ENCODE measurements at places on chromosomes 5 and 9. TPM values are rescaled to one million over a fixed set of nuclear protein-coding genes. Genes with fewer than 3 reads are reported as not detected.
A peak's percentile ranks its signal among the peaks of the same experiment; 100 is the strongest.

GRCh38 chr5:111836426-111836825 is 79.4 kb upstream of the NREP start:
- H3K4me1 ChIP-seq, result no peaks in the 10 kb centered on the region
- no peak overlapping the region for H3K27ac ChIP-seq
- H3K36me3 ChIP-seq, result no peaks in the 10 kb centered on the region
- H3K27me3 ChIP-seq, result no peaks in the 10 kb centered on the region
- no peak for DNase-seq
- no peak overlapping the region for H3K4me3 ChIP-seq

DNA sequence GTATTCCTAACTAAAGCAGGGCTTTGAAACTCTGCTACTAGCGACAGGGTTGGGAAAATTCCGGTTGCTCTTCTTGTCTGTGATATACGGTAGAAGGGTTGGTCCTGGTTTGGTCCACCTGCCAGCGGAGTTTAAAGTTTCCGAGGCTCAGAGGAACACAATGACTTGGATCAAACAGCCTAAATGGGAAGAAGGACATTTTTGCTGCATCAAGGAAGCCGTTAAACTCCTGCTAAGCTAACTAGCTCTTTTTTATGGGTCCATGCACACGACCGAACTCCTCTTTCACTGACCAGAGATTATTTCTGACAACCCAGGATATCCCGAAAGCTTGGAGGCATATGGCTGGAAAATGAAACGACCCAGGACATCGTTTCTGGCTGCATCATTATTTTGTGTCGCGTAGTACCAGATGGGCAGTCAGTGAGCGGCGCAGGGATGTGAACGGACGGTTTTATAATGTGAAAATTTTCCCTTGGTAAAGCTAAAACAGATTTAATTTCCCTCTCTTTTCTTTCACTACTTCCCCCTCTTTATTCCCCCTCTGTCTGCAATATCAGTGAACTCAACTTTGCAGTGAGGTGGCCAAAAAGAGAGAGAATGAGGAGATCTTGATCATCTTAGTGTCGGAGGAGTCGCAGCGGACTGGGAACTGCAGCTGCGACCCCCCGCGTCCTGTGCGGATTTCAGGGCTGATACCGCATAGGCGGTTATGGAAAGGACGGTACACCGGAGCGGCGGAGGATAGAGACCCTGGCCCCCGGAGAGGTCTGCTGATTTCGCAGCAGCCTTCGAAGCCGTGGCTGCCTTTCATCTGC is at the start of gene LURAP1L:
LURAP1L (plus strand) TSS at position 160 of the 818 bp plus-strand sequence. CDS start 696 bp downstream, outside the sequence.
- H3K27ac ChIP-seq, result peak within 1 kb of the TSS; percentile 66
- H3K4me3 ChIP-seq, result peak within 1 kb of the TSS; percentile 75
- H3K36me3 ChIP-seq, result no peaks in the 10 kb centered on the region
- DNase-seq, result peak; percentile 70

DNA sequence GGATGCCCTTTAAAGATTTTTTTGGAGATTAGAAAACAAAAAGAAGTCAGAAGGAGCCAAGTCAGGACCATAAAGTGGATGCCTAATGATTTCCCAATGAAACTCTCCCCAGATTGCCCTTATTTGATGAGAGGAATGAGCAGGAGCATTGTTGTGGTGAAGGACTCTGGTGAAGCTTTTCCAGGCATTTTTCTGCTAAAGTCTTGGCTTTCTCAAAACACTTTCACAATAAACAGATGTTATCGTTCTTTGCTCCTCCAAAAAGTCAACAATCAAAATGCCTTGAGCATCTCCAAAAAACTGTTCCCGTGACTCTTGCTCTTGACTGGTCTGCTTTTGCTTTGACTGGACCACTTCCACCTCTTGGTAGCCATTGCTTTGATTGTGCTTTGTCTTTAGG is 121.8 kb downstream of the CAAP1 start:
- no peak overlapping the region for H3K4me3 ChIP-seq
- no peak overlapping the region for H3K27ac ChIP-seq
- no peaks in the 10 kb centered on the region for H3K4me1 ChIP-seq
- no peaks in the 10 kb centered on the region for H3K27me3 ChIP-seq

GRCh38 chr5:53877243-53877642 is 316.8 kb downstream of the NDUFS4 start:
- no peaks in the 10 kb centered on the region for H3K4me1 ChIP-seq
- no peak overlapping the region for H3K4me3 ChIP-seq
- DNase-seq, result no peak
- H3K36me3 ChIP-seq, result no peaks in the 10 kb centered on the region
- no peaks in the 10 kb centered on the region for H3K27me3 ChIP-seq
- no peak overlapping the region for H3K27ac ChIP-seq

FBP1 gene
- 0.42 TPM for total RNA-seq

DNA sequence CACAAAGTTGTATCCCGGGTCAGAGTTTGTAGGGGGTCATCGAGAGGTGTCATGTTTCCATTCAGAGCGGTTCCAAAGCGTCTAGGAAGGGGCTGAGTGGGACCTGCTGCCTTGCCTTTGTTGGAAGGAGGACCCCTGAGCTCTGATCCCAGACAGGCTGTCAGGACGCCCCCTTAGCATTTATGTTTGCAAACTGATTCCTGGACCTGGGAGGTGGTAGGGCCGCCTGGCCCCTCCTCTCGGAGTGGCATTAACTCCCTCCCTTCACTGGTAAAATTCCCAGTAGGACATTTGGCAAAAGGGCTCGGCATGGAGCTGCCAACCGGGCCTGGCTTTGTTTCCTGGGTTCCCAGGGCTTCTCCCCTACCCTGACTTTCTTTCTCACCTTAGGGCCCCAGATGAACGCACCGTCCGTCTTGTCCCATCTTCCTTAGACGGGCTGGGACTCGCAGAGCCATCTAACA is 2.5 kb downstream of the JADE2 start:
- no peak for DNase-seq
- no peaks in the 10 kb centered on the region for H3K36me3 ChIP-seq
- peak overlapping the region; percentile 90 for H3K4me3 ChIP-seq
- peaks cover 31% of the 10 kb centered on the region for H3K4me1 ChIP-seq
- peak overlapping the region; percentile 100 for H3K27ac ChIP-seq

DNA sequence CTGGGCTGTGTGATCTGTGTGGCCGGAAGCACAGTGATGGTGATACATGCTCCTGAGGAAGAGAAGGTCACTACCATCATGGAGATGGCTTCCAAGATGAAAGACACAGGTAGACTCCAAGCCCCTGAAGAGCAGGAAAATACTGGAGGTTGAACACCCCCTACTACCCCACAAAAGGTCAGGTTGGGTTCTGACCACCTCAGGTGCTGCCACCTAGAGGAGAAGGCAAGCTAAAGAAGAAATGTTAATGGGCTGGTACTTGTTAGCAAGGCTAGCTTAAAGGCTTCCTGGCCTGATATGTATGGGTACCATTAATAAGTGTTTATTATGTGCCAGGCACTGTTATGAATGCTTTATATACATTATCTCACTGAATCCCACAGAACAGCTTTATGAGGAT is 11.7 kb downstream of the NIPAL4 start:
- H3K27ac ChIP-seq, result no peak overlapping the region
- no peaks in the 10 kb centered on the region for H3K36me3 ChIP-seq
- H3K4me1 ChIP-seq, result no peaks in the 10 kb centered on the region
- no peaks in the 10 kb centered on the region for H3K27me3 ChIP-seq
- peak; percentile 34 for DNase-seq

ADAMTSL2 gene
- total RNA-seq, result not detected

- H3K27ac ChIP-seq, result no peak overlapping the region
- H3K27me3 ChIP-seq, result no peaks in the 10 kb centered on the region
- H3K36me3 ChIP-seq, result no peaks in the 10 kb centered on the region
- H3K4me3 ChIP-seq, result no peak overlapping the region
Measured at GRCh38 chr9:125126019-125126746, 17.1 kb downstream of the SCAI start.

DNA sequence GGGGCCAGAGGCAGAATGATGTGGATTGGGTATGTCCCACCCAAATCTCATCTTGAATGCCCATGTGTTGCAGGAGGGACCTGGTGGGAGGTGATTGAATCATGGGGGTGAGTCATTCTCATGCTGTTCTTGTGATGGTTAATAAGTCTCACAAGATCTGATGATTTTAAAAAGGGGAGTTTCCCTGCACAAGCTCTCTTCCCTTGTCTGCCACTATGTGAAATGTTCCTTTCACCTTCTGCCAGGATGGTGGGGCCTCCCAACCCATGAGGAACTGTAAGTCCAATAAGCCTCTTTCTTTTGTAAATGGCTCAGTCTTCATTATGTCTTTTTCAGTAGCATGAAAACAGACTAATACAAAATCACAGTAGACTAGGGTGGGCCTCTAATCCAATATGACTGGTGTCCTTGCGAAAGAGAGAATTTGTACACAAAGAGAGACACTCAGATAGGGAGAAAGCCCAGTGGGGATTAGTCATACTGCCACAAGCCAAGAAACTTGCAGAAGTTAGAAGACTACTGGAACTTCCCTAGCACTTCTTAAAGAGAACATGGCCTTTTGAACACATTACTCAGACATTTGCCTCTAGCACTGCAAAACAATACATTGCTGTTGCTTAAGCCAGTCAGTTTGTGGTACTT is 68.4 kb downstream of the ANXA1 start:
- no peaks in the 10 kb centered on the region for H3K36me3 ChIP-seq
- no peak for DNase-seq
- H3K27ac ChIP-seq, result no peak overlapping the region
- no peak overlapping the region for H3K4me3 ChIP-seq
- no peaks in the 10 kb centered on the region for H3K4me1 ChIP-seq

DNA sequence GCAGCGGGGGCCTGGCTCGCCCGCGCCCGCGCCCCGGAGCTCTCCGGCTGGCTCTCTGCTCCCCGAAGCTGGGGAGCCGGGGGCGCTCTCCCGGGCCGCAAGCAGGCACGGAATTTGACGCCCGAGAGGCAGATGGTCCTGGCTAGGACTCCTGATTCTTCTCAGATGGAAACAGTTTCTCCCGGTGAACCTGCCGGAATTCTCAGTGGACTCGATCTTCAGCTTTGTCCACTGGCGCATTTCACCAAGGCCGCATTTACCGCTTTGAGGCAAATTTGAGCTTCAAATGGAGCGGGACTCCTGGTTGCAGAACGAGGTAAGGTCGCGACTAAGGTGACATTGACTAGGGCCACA is 305.7 kb upstream of the KCNN2 start:
- no peak overlapping the region for H3K4me3 ChIP-seq
- no peaks in the 10 kb centered on the region for H3K27me3 ChIP-seq
- no peak overlapping the region for H3K27ac ChIP-seq
- H3K36me3 ChIP-seq, result no peaks in the 10 kb centered on the region
- no peak for DNase-seq

DNA sequence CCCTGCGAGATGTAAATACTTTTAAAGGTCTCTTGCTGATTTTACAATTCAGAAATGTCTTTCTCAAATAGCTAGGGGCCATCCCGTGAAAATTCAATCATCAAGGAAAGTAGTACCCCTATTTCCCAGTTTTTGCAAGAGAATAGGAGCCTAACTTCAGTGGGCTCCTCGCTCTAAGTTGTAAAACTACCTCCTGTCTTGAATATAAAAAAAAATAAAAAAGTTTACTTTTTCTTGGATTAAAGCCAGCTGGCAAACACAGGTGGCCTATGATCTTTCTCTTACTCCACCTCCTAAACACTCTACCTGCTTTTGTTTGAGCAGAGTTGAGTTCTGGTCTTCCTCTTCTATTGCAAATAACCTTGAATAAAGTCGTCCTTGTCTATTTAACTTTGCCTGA is 79.4 kb downstream of the SLCO4C1 start:
- H3K4me1 ChIP-seq, result peaks cover 2% of the 10 kb centered on the region
- H3K36me3 ChIP-seq, result no peaks in the 10 kb centered on the region
- H3K4me3 ChIP-seq, result no peak overlapping the region
- H3K27ac ChIP-seq, result no peak overlapping the region
- no peak for DNase-seq

- no peak overlapping the region for H3K4me3 ChIP-seq
- H3K27me3 ChIP-seq, result no peaks in the 10 kb centered on the region
- H3K4me1 ChIP-seq, result no peaks in the 10 kb centered on the region
- no peak for DNase-seq
- no peaks in the 10 kb centered on the region for H3K36me3 ChIP-seq
Measured at GRCh38 chr5:72378639-72379289, 58.6 kb downstream of the PTCD2 start.

SEMA5A gene
- 0.02 TPM for total RNA-seq

C7 gene
- total RNA-seq, result 0.74 TPM

GRCh38 chr5:158701406-158702177 is 398.1 kb downstream of the EBF1 start:
- no peak overlapping the region for H3K27ac ChIP-seq
- H3K4me1 ChIP-seq, result no peaks in the 10 kb centered on the region
- H3K27me3 ChIP-seq, result peaks cover 64% of the 10 kb centered on the region
- H3K4me3 ChIP-seq, result no peak overlapping the region
- no peak for DNase-seq

GRCh38 chr9:125325826-125326225 is 64.2 kb downstream of the GAPVD1 start:
- no peaks in the 10 kb centered on the region for H3K27me3 ChIP-seq
- no peak for DNase-seq
- H3K4me3 ChIP-seq, result no peak overlapping the region

- no peak overlapping the region for H3K4me3 ChIP-seq
- no peak overlapping the region for H3K27ac ChIP-seq
- DNase-seq, result no peak
- no peaks in the 10 kb centered on the region for H3K36me3 ChIP-seq
- H3K4me1 ChIP-seq, result no peaks in the 10 kb centered on the region
Measured at GRCh38 chr5:180977852-180978251, 10.8 kb upstream of the BTNL3 start.

AGXT2 gene
- total RNA-seq, result not detected

- H3K27ac ChIP-seq, result no peak overlapping the region
- H3K4me3 ChIP-seq, result no peak overlapping the region
- peaks cover 16% of the 10 kb centered on the region for H3K4me1 ChIP-seq
- no peaks in the 10 kb centered on the region for H3K36me3 ChIP-seq
Measured at GRCh38 chr5:177226860-177227259, 76.7 kb downstream of the RAB24 start.

GCNT4 gene
- 0.07 TPM for total RNA-seq

- H3K4me1 ChIP-seq, result no peaks in the 10 kb centered on the region
- no peak for DNase-seq
- no peak overlapping the region for H3K27ac ChIP-seq
- no peaks in the 10 kb centered on the region for H3K36me3 ChIP-seq
- H3K4me3 ChIP-seq, result no peak overlapping the region
- peaks cover 7% of the 10 kb centered on the region for H3K27me3 ChIP-seq
Measured at GRCh38 chr5:66639037-66639436, 42.8 kb downstream of the MAST4 start.

PCDHA1 gene
- total RNA-seq, result not detected

DNA sequence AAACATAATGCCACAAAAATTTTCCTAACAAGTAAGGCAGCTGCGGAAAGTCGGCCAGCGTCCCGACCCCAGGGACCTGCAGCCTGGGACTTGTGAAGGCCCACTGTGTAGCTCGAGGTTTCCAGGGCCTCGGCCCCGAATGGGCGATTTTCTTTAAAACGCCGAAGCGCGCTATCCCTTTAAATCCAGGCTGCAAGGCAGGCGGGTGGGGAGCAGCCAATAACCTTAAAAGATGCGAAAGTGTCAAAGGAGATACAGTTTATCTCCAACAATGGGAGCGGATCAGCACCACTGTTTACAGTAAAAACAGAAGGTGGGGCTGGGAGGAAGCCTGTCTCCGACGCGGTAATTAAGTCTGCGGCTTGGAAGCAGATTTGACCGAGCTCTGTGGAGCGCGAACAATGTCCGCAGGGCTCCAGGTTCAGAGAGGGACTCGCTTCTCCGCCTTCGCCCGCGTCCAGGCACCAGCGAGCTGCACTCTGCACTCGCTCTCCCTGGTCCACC is 1.7 kb upstream of the ZSWIM6 start:
- no peaks in the 10 kb centered on the region for H3K36me3 ChIP-seq
- DNase-seq, result no peak
- peaks cover 9% of the 10 kb centered on the region for H3K4me1 ChIP-seq
- H3K27ac ChIP-seq, result peak overlapping the region; percentile 75

- H3K4me1 ChIP-seq, result peaks cover 26% of the 10 kb centered on the region
- no peak overlapping the region for H3K4me3 ChIP-seq
- peak overlapping the region; percentile 41 for H3K27ac ChIP-seq
- peak; percentile 91 for DNase-seq
Measured at GRCh38 chr5:90096415-90097081, 313.0 kb downstream of the CETN3 start.

TTC23L gene
- 1.0 TPM for total RNA-seq

SLC25A48 gene
- 2.8 TPM for total RNA-seq

Measured in HCT116 (cell line).